Left ventricle myocardium inferior (tissue), 1 donor: ENCODE measurements at places on chromosomes 12 and 14. TPM values are rescaled to one million over a fixed set of nuclear protein-coding genes. Genes with fewer than 3 reads are reported as not detected.

DNA sequence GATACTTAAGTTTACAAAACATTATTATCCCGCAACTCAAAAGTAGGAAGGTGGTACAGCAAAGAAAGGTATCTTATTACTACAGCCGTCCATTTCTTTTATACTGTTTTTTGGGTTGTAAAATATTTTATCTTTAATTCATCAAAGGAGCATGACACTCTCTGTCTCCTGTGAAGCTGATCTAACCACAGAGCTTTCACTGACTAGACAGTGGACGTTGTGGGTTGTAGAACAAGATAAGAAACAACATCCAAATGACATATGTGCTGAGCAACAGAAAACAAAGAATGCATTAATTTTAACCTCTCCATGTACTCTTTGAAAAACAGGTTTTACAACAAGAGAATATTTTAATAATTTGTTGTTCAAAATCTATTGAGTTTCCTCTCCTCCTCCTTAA, 195.9 kb upstream of the FBXO33 start:
- H3K27ac ChIP-seq = no peak overlapping the region
- H3K36me3 ChIP-seq = no peaks in the 10 kb centered on the region
- no peak for DNase-seq
- H3K4me1 ChIP-seq = no peaks in the 10 kb centered on the region

DNA sequence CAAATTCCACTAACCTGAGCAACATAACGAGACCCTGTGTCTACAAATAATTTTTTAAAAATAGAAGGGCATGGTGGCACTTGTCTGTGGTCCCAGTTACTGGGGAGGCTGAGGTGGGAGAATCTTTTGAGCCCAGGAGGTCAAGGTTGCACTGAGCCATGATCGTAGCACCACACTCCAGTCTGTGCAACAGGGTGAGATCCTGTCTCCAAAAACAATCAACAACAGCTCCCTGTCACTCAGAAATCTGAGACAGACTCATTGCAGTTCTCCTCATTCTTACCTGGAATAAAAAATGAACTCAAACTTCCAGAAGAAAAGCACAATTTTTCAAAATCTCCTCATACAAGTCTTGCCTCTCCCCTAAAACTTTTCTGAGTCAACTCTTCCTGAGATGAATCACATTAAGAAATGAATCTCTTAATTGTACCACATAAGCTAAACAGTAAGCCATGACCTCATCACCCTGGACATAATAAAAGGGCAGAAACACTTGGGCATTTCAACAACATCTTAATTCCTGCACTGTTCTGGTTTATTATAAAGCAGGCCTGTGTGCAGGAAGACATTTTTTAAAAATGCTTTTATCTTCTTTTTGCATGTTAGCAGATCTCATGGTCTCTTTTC, 214.3 kb upstream of the CDKN3 start:
- H3K27ac ChIP-seq = no peak overlapping the region
- H3K27me3 ChIP-seq = peaks cover 15% of the 10 kb centered on the region
- DNase-seq = no peak
- H3K4me1 ChIP-seq = no peaks in the 10 kb centered on the region

GRCh38 chr12:52655251-52655650, 3.2 kb upstream of the KRT2 start:
- no peak overlapping the region for H3K4me3 ChIP-seq
- peaks cover 24% of the 10 kb centered on the region for H3K4me1 ChIP-seq
- H3K36me3 ChIP-seq = no peaks in the 10 kb centered on the region
- no peak for DNase-seq

DNA sequence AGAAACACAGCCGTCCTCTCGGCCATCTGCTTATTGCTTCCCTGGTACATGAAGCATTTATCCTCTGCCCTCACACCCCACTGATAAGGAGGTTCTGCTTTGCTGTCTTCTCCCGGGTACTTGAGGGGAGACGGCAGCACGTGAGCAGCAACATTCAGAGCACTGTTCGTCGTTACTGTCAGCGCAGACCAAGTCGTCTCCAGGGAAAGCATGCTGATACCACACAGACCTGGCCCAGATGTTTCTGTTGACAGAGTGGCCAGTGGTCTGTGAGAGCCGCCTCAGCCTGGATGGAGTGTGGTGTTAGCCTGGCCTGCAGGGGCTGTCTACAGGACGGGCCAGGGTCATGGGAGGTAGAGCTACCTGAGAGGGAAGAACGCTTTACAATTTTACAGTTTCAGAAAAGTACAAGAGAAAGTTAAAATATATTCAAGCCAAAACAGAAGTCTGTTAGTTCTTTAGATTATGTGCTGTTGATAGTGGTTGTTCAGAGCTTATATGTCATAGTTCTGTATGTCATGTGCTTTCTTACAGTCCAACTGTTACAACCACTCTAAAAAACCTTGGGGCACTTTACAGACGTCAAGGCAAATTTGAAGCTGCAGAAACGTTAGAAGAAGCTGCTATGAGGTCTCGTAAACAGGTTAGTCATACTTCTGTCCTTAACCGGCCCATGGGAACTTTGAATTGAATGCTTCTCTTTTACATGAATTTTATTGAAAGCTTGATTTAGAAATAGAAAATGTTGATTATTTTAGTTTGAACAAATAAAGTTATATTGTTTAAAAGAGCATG, 38.2 kb downstream of the XRCC3 start:
- peak overlapping the region; percentile 13 for H3K27ac ChIP-seq
- no peaks in the 10 kb centered on the region for H3K27me3 ChIP-seq
- DNase-seq = no peak
- peaks cover 99% of the 10 kb centered on the region for H3K36me3 ChIP-seq
- H3K4me3 ChIP-seq = no peak overlapping the region
- H3K4me1 ChIP-seq = peaks cover 39% of the 10 kb centered on the region

Gene RPGRIP1
- 0.30 TPM for total RNA-seq

Gene FOXA1
- total RNA-seq = not detected

Gene TAPBPL
- 16.4 TPM for total RNA-seq

Gene KCNC2
- total RNA-seq = not detected
